ENCODE measurements at places on chromosomes 1 and 21.
A peak's percentile ranks its signal among the peaks of the same experiment; 100 is the strongest.

DNA sequence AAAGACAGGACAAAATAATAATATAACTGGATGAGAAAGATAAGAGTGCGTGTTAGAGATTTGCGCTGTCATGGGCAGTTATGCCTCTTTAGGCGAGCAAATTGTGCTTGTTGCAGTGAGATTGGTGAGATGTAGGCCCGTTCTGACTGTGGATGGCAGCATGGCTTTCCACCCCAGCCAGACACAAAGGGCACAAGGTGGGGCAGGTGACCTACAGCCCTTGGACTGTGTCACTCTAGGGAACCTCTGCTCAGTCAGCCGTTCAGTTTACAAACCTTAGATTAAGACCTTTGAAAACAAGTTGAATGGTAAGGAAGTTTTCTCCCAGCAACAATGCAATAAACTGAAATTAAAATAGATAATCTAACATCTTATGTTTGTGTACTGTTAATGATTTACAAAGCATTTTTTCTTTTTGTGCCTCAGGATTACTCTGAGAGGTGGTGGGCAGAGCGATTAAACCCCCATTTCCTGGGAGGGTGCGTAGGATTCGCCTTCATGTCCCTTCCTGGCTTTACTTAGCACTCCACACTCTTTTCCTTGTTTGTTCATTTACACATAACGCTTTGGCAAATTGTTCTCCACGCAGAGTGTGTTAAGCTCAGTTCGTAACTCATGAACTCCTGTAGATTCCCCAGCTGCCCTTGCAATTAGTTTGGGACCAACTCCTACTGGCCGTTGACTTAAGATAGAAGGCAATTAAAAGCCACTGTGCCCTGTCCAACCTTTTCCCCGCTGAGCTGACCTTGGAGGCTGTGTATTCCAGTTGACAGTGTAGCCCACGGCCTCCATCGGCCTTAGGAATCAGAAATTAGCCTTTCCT lies 58.1 kb upstream of the IGSF5 start:
- no peak for DNase-seq
- no peaks in the 10 kb centered on the region for H3K4me1 ChIP-seq
- no peak overlapping the region for H3K4me3 ChIP-seq
- H3K36me3 ChIP-seq, result no peaks in the 10 kb centered on the region

- H3K4me1 ChIP-seq, result peaks cover 29% of the 10 kb centered on the region
- H3K27ac ChIP-seq, result peak within 1 kb of the TSS; percentile 98
- peaks cover 11% of the 10 kb centered on the region for H3K36me3 ChIP-seq
- peak; percentile 42 for DNase-seq
- H3K4me3 ChIP-seq, result peak within 1 kb of the TSS; percentile 98
These were observed at the start of gene KMO for GRCh38 chr1:241532162-241532531. Gene KMO, plus strand, starts transcription at chr1:241532378. Its CDS starts 67 bp downstream, at chr1:241532445.

DNA sequence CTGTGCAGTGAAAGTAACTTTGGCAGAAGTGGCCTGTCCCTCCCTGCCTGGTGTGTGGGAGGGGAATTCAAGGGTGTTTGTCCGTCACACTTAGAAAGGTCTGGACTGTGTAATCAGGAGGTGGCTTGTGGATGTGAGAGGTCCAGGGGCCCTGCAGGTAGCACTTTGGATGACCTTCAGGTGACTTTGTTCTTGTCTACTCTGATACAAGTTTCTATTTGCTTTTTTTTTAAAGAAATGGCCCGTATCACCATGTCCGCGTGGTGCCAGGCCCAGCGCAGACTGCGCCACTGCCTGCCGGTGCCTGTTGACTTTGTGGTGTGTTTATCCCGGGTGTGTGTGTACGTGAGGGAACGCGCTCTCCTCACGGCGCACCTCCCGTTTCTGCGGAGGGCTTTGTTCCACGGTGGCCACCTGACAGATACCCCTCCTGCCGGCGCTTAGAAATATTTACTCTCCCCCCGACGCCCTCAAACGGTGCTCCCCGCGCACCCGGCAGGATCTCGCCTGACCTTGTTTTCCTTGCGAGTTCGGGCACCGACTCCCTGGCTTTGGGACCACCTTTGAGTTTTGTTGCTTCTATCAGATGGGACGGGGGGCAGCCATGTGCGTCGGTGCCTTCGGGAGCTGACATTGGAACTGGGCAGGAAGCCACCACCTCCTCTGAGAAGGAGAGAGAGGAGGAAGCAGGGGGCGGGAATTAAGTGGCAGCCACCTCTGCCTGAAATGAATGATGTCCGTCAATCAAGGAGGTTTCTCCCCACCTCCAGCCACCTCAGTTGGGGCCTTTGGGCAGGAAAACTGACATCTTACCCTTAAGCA lies 119.4 kb downstream of the PRDM16 start:
- no peaks in the 10 kb centered on the region for H3K36me3 ChIP-seq
- H3K27ac ChIP-seq, result no peak overlapping the region
- H3K4me1 ChIP-seq, result no peaks in the 10 kb centered on the region
- no peak overlapping the region for H3K4me3 ChIP-seq

GRCh38 chr21:45022348-45022675 lies 52.1 kb upstream of the ADARB1 start:
- H3K27ac ChIP-seq, result no peak overlapping the region
- peaks cover 7% of the 10 kb centered on the region for H3K36me3 ChIP-seq
- H3K4me1 ChIP-seq, result peaks cover 3% of the 10 kb centered on the region
- peaks cover 15% of the 10 kb centered on the region for H3K27me3 ChIP-seq
- no peak for DNase-seq

DNA sequence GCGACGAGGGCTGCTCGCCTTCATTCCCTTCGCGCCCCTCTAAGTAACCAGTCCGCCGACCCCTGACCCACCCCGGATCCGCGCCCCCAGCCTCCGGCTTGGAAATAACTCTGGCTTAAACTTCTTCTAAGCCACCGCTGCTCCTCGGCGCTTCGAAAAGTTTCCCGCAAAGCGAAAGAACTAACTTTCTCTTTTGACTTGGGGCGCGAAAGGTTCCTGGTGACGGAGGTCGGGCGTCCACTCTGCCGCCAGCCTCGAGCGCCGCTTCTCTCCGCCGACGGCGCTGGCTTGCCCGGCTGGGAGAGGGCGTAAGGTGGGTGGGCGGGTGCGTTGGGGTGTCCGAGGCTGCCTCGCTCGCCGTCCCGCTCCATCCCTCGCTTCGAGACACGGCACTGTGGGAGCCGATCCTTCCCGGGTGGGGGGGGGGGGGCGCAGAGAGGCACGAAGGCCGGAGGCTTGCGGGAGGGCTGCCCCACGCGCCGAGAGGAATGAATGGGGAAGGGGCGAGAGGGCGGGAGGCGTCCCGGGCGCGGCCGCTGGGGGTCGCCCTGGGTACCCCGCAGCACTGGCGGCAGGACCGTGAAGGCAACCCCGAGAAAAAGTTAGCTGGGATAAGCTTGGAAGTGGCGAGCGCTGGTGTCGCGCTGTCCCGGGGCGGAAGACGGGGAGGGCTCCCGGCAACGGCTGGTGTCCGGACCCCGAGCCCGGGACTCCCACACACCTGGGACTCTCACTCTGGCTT lies 569 bp downstream of the ATF3 start:
- H3K27me3 ChIP-seq, result peaks cover 26% of the 10 kb centered on the region
- peak overlapping the region; percentile 97 for H3K4me3 ChIP-seq
- H3K36me3 ChIP-seq, result no peaks in the 10 kb centered on the region
- H3K4me1 ChIP-seq, result peaks cover 12% of the 10 kb centered on the region
- DNase-seq, result peak; percentile 38

DNA sequence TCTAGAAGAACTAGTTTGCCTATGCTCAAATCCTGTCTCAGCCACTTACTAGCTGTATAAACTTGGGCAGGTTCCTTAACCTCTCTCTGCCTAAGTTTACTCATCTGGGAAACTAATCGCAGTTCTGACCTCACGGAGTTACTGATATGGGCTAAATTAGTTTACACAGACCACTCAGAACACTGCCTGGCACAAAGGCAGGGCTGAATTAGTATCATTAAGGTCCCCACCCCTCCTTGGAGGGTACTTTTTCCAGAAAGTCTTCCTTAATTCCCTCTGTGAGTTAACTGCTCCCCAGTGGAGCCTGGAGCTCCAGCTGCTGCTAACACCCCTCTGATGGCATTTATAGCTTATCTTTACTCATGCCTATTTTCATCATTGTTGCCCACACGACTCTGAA lies 40.3 kb downstream of the SSBP3 start:
- peaks cover 4% of the 10 kb centered on the region for H3K36me3 ChIP-seq
- DNase-seq, result no peak
- H3K4me1 ChIP-seq, result peaks cover 34% of the 10 kb centered on the region
- no peak overlapping the region for H3K4me3 ChIP-seq

- peaks cover 3% of the 10 kb centered on the region for H3K36me3 ChIP-seq
- H3K4me1 ChIP-seq, result no peaks in the 10 kb centered on the region
- no peak overlapping the region for H3K4me3 ChIP-seq
- H3K27me3 ChIP-seq, result peaks cover 6% of the 10 kb centered on the region
- H3K27ac ChIP-seq, result no peak overlapping the region
- no peak for DNase-seq
These were observed 65.6 kb downstream of the RGSL1 start for GRCh38 chr1:182515556-182515955.

DNA sequence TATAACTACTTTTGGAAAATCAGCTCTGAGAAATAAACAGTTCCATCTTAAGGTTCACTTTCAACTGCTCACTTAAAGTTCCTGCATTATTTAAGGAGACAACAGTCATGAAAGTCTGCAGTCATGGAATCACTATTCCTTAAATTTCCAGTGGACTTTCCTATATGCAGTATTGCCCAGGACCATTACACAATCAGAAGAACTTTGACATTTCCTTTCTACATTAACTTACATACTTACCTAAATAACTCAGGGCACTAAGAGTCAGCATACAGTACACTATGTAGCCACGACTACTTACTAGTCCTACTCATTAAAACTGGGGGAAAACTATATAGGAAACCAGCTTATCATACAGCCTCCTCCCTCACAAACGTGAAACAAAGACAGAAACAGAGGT lies 220.1 kb downstream of the SLC45A1 start:
- H3K4me3 ChIP-seq, result no peak overlapping the region
- H3K27ac ChIP-seq, result no peak overlapping the region
- peaks cover 19% of the 10 kb centered on the region for H3K4me1 ChIP-seq
- H3K27me3 ChIP-seq, result no peaks in the 10 kb centered on the region
- H3K36me3 ChIP-seq, result peaks cover 10% of the 10 kb centered on the region

All from memory B cell (primary cell).